ENCODE measurements at places on chromosomes 2 and 18. TPM values are rescaled to one million over a fixed set of nuclear protein-coding genes. Genes with fewer than 3 reads are reported as not detected.
A peak's percentile ranks its signal among the peaks of the same experiment; 100 is the strongest.

DLGAP1 gene
- not detected for total RNA-seq

UBE2F gene
- total RNA-seq, result 74.5 TPM

SRD5A2 gene
- not detected for total RNA-seq

- no peak for DNase-seq
Observed at GRCh38 chr18:35019933-35020332, 21.3 kb upstream of the MAPRE2 start.

DNA sequence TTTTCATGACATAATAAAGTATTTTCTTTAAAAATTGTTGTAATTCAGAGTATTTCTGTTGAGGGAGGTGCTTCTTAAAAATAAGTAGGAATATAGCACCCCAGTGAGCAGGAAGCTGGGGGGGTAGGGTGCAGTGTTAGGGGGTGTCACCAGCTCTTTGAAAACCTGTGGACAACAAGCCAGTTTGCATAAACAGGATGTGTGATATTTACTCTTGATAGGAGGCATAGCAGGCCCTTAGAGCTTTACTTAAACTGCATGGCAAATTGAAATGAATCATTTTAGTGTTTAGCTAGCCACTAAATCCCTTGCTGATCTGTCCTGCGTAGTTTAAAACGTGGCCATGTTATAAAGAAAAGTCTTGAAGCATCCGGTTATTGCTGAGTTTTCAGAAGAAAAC lies 8.4 kb downstream of the TGIF1 start:
- no peak for DNase-seq

- DNase-seq, result no peak
Observed at GRCh38 chr2:99476629-99477028, 13.2 kb downstream of the REV1 start.

DNA sequence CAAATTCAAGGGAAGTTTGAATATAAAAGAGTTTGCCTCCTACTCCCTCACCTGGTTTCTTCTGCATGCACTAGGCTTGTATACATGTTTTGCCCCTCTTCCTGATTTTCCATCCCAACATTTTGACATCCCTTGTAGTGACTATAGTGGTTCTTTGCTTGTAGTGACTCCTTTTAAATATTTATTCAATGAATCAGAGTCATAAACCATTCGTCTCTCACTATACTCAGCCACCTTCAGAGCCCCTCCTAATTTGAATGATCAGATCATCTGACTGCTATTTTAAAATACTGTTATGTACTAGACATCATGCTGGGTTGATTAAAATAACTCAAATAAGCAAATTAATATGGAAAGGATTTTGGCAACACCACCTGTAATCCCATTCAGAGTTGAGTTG lies 492.1 kb upstream of the PIK3C3 start:
- peak; percentile 55 for DNase-seq

GRCh38 chr2:85566265-85566664 lies 5.0 kb upstream of the GGCX start:
- no peak for DNase-seq

- no peak for DNase-seq
Observed at GRCh38 chr2:77519164-77519887, 2.9 kb downstream of the LRRTM4 start.

GRCh38 chr2:122639711-122640110 lies 884.3 kb downstream of the TSN start:
- DNase-seq, result no peak

DNA sequence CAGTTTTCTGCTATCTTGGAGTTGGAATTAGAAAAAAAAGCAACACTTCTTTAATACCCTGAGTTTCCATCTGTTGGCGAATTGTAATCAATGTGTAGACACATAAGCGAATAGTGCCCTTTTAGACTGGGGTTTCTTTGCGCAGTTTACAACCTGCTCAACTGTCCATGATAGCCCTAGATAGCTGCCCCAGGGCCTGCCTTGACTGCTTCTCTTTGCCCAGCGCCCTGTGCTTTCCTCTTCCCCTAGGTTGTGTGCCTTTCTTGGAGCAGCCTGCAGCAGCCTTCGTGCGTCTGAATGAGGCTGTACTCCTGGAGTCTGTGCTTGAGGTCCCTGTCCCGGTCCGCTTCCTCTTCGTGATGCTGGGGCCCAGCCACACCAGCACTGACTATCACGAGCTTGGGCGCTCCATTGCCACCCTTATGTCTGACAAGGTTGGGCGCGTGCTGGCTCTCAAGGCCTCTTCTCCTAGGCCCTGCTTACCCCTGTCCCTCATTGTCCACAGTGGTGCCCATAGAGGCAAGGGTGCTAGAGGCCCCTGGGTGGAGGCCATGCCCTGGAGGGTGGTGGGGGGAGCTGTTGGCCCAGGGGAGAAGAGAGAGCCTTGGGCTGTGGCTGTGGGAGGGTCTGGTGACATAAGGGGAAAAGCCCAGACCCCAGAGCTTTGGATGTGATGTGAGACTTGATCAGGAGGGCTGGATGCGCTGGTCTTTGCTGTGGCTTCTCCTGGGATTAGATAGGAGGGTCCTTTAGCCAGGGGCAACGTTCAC lies 6.9 kb downstream of the SLC4A3 start:
- DNase-seq, result no peak

- DNase-seq, result no peak
Observed at GRCh38 chr2:145919477-145919876, 1399.6 kb upstream of the ZEB2 start.

DNA sequence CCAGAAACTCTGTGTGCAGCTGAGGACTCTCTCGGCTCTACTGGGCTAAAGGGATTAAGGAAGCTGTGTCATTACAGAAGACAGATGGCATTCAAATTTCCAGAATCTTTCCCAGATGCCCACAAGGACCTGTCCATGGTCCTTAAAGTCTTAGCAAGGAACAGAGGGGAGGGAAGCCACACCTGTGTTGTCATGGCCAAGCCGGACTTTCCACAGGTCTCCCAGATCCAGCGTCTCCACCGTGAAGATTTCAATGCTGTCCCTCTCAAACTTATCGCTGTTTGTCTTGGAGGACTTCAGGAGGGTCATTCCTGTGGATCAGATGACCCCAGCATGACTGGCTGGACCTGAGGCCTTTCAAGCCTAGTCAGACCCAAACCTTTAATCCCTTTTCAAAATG lies 114.5 kb downstream of the LOXHD1 start:
- DNase-seq, result peak; percentile 2

GRCh38 chr2:163681745-163682144 lies 54.1 kb downstream of the FIGN start:
- no peak for DNase-seq

DNA sequence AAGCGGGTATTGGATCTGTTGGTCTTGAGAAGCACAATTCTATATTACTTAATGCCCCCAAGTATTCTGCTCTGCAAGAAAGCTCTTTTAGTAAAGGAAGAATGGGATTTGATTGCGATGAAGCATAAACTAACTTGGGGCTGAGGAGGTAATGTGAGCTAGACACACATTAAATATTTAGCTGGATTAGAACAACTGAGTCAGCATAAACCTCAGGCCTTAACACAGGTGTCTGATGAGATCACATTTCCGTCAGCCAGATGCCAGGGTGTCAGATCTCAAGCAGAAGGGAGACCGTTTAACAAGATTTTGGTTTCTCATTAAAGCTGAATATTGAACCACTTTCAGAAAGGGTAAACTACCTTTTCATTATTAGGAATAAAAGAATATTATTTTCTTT lies 94.5 kb downstream of the GYPC start:
- DNase-seq, result no peak

- DNase-seq, result no peak
Observed at GRCh38 chr2:230985519-230986231, 10.2 kb upstream of the SPATA3 start.

GRCh38 chr2:88191722-88192042 lies 21.5 kb downstream of the THNSL2 start:
- DNase-seq, result no peak

GRCh38 chr2:24409171-24409570 lies 48.8 kb upstream of the ITSN2 start:
- DNase-seq, result no peak

DNA sequence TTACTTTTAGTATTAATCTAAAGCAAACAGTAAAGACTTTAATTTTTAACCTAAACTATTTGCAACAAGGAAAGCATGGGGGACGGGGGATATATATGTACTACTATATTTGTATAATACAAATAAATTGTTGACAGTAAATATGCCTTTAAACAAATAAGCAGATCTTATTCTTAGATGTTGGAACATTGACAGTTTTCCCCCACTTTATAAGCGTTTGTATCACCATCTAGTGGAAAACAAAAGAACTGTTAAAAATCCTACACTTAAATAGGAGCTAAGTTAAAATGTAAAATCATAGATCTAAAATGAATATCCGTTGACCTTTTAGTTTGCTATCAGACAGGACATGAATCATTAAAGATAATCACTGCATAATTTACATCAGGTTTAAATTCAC lies 50.0 kb downstream of the RBBP8 start:
- peak; percentile 21 for DNase-seq

All from A172 (cell line).